ENCODE measurements at places on chromosomes 12 and 14. TPM values are rescaled to one million over a fixed set of nuclear protein-coding genes. Genes with fewer than 3 reads are reported as not detected.

MARCHF9 gene
- total RNA-seq, result 3.0 TPM

SSTR1 gene
- total RNA-seq, result 22.0 TPM

SIRT4 gene
- 2.4 TPM for total RNA-seq

UTP20 gene
- total RNA-seq, result 28.2 TPM

SLC39A9 gene
- 109 TPM for total RNA-seq

PTCSC3 gene
- not detected for total RNA-seq

MUCL1 gene
- total RNA-seq, result not detected

KRT6A gene
- total RNA-seq, result not detected

KRT74 gene
- total RNA-seq, result not detected

SYNE3 gene
- total RNA-seq, result 18.0 TPM

PRIMA1 gene
- total RNA-seq, result not detected

MORN3 gene
- total RNA-seq, result 0.62 TPM

TC2N gene
- 0.77 TPM for total RNA-seq

CFAP54 gene
- 5.4 TPM for total RNA-seq

RHOF gene
- 10.8 TPM for total RNA-seq

SELPLG gene
- total RNA-seq, result 1.00 TPM

PSMD9 gene
- 86.6 TPM for total RNA-seq

GALC gene
- total RNA-seq, result 17.9 TPM

BHLHE41 gene
- 6.4 TPM for total RNA-seq

LRFN5 gene
- total RNA-seq, result 25.5 TPM

FOS gene
- total RNA-seq, result 6.7 TPM

FAM90A1 gene
- total RNA-seq, result 0.11 TPM

TBX3 gene
- 160 TPM for total RNA-seq

PRH2 gene
- 0.50 TPM for total RNA-seq

B4GALNT3 gene
- not detected for total RNA-seq

WNT1 gene
- total RNA-seq, result not detected

CDKN1B gene
- 55.0 TPM for total RNA-seq

TMEM121 gene
- total RNA-seq, result 10.7 TPM

ADAM20 gene
- 1.00 TPM for total RNA-seq

SLC38A4 gene
- total RNA-seq, result 0.25 TPM

DPPA3 gene
- total RNA-seq, result not detected

MIP gene
- not detected for total RNA-seq

OR6C74 gene
- not detected for total RNA-seq

DEPDC4 gene
- 3.2 TPM for total RNA-seq

LRIG3 gene
- 33.5 TPM for total RNA-seq

PFDN5 gene
- total RNA-seq, result 448 TPM

HOTAIR gene
- not detected for total RNA-seq

SOAT2 gene
- total RNA-seq, result not detected

HPD gene
- total RNA-seq, result 0.12 TPM

GPRC5D gene
- not detected for total RNA-seq

COX6A1 gene
- 464 TPM for total RNA-seq

GRIN2B gene
- 0.22 TPM for total RNA-seq

TCL1B gene
- total RNA-seq, result not detected

LRRC23 gene
- 8.6 TPM for total RNA-seq

INSM2 gene
- not detected for total RNA-seq

CLEC7A gene
- total RNA-seq, result not detected

RNASE3 gene
- total RNA-seq, result not detected

CCDC197 gene
- not detected for total RNA-seq

CLMN gene
- 0.22 TPM for total RNA-seq

GALNT4 gene
- 18.2 TPM for total RNA-seq
